Activated CD4-positive, alpha-beta T cell treated with anti-CD3 and anti-CD28 coated beads for 48 hours (primary cell): ENCODE measurements at places on chromosomes 1 and 21.
A peak's percentile ranks its signal among the peaks of the same experiment; 100 is the strongest.

GRCh38 chr21:45154511-45155508 lies 80.4 kb downstream of the ADARB1 start:
- peak; percentile 30 for DNase-seq

- DNase-seq = no peak
Measured at GRCh38 chr1:25757151-25757845, 42.7 kb upstream of the SELENON start.

- peak; percentile 49 for DNase-seq
Measured at GRCh38 chr21:32826329-32827167, 55.0 kb upstream of the PAXBP1 start.

DNA sequence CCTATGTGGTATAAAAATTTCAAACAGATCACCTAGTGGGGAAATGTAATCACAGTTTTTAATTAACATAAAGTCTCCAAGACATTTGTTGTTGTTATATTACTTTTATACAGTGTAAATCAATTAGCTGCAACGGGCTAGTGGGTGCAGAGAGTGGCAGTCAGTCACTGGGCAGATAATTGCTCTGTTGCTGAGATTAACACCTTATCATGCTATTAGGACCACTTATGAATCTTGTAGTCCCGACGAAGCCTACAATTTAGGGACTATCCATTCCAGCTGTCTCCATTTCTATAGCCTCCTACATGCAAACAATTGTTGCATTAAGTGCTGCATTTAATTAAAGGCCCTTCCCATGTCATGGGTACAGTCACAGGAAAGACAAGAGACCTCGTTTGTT lies 158.9 kb upstream of the PROX1 start:
- DNase-seq = no peak

GRCh38 chr1:206985162-206985749 lies 15.0 kb upstream of the FCAMR start:
- DNase-seq = no peak

DNA sequence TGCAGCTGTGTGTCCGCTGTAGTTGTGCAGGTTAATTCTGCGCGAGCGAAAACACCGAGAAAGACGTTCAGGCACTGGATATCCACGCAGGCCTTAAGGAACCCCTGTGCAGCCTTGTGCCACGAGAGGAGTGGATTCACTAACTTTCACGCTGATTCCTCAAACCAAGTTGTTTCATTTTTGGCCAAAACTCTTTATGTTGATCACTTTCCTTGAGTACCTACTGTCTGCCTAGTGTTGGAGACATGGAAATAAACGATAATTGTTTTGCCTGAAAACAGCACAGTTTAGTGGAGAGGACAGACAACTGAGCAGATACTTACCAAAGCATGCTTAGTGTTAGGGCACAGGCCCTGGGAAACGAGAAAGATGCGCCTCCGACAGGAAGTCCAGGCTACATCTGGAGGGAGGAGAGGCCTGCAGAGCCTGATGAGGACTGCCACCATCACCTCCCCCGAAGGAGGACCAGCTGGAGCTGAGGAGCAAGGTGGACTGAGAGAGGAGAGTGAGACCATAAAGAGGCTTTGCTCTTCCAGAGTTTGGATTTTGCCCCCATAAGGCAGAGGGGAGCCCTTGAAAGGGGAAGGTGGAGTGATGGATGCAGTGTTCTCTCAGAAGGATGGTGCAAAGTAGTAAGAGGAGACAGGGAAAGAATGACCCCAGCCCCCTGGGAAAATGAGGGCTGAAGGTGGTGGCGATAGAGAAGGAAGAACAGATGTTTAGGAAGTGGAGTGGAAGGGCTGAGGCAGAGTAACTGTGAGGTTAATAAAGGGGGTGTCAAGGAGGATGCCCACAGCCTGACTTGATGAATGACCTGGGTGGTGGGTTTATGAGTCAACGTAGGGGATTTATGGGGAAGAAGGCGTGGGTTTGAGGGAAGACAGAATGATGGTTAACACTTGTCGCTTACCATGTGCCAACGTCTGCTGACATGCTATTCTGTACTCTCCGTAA lies 956 bp upstream of the SCAF4 start:
- DNase-seq = peak; percentile 44

- no peak for DNase-seq
Measured at GRCh38 chr1:100657876-100658715, 61.4 kb upstream of the VCAM1 start.

DNA sequence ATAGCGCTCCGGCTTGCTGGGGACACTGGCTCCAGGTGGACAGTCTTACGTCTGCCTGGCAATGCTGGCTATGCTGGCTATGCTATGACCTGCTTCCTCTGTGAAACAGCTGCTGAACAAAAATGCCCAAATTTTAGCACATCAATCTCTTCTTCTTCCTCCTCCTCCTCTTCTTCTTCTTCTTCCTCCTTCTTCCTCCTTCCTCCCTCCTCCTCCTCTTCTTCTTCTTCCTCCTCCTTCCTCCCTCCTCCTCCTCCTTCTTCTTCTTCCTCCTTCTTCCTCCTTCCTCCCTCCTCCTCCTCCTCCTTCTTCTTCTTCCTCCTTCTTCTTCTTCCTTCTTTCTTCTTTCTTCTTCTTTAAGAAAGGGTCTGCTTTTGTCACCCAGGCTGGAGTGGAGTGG lies 401.3 kb downstream of the KIF26B start:
- no peak for DNase-seq

DNA sequence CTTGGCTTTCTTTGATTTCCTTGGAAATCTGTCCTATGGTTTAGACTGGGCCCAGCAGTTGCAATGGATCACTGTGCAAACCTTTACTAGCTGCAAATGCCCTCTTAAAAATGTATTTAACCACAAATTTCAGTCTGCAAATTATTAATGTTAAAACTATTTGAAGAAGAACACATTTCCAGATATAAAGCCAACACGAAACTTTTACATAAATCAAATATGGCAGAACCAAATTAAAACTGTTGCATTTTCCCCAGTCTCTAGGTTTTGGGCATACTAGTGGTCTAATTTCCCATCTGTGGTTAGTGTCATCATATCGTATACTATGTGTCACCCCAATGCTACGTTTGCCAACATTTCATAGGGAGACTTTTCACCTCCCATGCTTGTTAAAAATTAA lies 52.3 kb downstream of the HMCN1 start:
- DNase-seq = no peak

DNA sequence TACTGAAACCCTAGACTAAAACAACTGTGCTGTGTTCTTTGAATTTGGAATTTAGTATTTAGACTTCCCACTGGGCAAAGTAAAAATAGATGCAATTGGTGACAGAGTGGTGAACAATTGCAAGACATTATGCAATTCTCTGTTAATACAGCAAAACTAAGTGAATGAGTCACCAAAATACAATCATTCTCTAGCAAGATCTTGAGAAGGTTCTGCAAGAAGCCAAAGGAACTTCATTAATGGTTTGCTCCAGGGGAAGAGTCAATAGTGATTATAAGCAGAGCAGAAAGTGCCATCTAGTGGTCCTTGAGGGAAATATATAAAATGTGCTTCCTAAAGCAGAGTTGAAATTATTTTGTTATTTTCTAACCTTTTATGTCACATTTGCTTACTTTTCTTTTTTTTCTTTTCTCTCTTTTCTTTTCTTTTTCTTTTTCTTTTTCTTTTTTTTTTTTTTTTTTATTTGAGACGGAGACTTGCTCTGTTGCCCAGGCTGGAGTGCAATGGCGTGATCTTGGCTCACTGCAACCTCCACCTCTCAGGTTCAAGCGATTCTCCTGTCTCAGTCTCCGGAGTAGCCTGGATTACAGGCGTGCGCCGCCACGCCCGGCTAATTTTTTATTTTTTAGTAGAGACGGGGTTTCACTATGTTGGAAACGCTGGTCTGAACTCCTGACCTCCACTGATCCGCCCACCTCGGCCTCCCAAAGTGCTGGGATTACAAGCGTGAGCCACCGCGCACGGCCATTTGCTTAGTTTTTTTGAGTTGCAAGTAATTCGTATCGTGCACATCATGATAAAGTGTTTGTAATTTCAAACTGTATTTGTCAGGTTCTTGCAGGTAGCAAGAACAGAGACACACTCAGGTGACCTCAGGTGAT lies 99.2 kb downstream of the CTH start:
- DNase-seq = no peak

GRCh38 chr1:201229771-201230635 lies 39.4 kb downstream of the IGFN1 start:
- DNase-seq = no peak

- DNase-seq = no peak
Measured at GRCh38 chr1:8200317-8201115, 117.4 kb upstream of the SLC45A1 start.

- no peak for DNase-seq
Measured at GRCh38 chr1:158058237-158058985, 65.0 kb downstream of the KIRREL1 start.

DNA sequence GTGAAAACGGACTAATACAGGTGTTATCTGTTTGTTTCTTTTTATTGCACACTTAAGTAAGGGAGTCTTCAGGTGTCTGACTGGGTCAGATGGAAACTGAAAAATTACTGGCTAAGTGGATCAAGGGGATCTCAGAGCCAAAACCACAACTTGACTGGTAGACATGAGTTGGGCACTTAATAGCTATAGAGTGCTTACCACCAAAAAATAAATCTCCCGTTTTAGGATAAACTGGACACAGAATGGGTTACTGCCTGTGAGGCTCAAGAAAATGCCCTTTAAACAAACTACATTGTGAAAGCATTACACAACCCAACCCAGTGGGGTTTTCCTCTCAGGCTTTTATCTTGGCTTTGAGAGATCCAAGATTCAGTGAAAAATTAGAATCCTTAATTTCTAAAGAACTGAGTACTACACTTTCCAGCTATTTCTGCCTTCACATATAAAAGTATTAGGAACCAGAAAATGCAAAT lies 134.0 kb upstream of the LYPLAL1 start:
- DNase-seq = no peak

GRCh38 chr1:151961833-151962232 lies 31.8 kb downstream of the S100A10 start:
- no peak for DNase-seq

GRCh38 chr21:31879241-31879650 lies 6.4 kb downstream of the HUNK start:
- no peak for DNase-seq

DNA sequence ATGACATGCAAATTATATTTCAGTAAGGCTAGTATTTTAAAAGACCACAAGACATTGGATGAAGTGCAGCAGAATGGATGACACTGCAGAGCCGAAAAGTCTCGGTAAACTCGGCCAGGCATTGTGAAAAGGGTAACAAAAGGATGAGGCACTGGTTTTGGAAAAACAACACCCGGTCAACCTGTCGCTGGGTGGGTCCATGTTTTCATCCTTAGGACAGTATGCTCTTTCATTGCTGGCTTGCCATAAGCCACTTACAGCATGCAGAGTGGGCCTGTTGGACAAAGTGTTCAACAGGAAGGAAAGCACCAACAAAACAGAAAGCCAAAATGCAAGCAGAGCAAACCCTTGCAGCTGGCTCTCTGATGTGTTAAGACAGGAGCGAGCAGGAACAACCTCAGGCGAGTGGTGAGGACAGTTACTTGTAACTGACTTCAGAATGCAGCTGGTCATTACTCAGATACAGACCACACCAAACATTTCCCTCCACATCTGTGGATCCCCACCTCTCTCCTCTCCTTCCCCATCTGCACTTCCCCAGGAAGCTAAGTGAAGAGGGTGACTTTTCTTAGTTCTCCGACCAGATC lies 2.9 kb upstream of the RCAN1 start:
- DNase-seq = no peak

GRCh38 chr1:40944841-40945430 lies 34.6 kb upstream of the CTPS1 start:
- no peak for DNase-seq

- no peak for DNase-seq
Measured at GRCh38 chr1:175217721-175218531, 25.4 kb upstream of the KIAA0040 start.

DNA sequence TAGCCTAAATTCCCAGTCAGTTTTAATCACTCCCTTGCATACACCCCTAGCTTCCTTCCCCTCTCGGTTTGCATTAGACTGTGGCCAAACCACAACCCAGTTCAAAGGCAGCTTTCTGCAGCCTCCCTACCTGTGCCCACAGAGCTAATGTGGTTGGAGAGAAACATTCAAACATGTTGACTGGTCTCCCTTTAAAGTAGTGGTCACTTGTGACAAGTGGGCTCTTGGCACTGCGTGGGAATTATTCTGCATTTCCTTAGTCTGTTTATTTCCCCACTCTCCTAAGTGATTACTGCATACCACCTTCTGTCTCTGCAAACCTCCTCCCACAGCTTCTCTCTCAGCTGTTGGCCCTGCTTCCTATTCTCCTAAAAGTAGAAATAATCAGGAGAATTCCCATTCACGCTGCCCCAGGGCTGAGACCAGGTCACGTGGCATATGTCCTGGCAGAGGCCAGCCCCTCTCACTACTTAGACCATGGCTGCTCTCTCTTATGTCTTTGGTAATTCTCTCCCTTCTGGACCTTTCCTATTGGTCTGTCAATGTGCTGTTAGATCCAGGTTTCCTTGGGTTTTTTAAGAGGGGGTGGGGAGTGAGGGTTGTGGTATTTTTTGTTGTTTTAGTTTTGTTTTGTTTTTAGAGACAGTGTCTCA lies 38.4 kb upstream of the CD101 start:
- DNase-seq = no peak

- DNase-seq = peak; percentile 50
Measured at GRCh38 chr1:25246600-25247023, 642 bp downstream of the RSRP1 start.

DNA sequence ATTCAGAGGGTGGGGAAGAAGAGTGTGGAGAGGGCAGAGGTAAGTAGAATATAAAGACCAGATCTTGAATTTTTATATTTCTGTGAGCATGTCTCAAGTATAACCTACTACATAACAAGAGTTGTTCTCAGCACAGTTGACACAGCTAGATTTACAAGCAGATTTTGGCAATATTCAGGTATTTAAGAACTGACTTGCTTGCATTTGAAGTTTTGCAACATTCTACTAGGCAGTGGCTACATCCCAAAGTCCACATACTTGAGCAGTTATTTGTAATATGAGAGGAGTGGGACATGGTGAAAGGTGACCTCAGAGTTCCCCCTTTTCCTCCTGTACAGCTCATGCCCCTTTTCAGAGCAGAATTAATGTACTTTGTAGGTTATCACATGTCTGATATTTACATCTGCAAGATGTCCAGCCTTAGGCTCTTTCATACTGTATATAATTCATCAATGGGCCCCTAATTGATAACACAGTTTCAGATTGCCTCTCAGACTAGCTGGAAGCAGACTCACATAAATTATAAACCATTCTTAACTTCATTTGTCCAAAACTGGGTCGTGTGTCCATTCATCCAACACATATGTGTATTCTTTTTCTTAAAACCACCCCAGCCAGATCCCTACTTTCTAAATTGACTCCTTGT lies 136.7 kb upstream of the RAVER2 start:
- no peak for DNase-seq
